ENCODE measurements at places on chromosomes 3 and 15.

DNA sequence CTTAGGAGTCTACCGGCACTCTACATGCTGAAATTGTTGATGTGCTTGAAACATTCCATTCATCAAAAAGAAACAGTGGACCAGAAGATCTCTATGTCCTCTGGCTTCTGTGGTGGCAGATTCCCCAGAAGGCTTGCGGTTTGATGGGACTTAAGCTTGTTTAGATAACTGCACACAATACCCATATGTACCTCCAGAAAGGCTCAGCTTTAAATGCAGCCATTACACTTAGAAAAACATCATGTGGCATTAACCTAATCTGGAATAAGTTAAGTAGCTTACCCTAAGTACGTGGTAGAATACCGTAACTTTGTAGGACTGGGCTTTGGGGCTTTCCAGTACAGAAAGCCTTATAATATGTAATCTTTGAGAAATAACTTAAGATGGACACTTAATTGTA is 187.3 kb downstream of the RBMS3 start:
- DNase-seq, result no peak

GRCh38 chr15:99087405-99087943 is 17.4 kb upstream of the SYNM start:
- no peak for DNase-seq

GRCh38 chr3:177026505-177027277 is 170.6 kb downstream of the TBL1XR1 start:
- no peak for DNase-seq

DNA sequence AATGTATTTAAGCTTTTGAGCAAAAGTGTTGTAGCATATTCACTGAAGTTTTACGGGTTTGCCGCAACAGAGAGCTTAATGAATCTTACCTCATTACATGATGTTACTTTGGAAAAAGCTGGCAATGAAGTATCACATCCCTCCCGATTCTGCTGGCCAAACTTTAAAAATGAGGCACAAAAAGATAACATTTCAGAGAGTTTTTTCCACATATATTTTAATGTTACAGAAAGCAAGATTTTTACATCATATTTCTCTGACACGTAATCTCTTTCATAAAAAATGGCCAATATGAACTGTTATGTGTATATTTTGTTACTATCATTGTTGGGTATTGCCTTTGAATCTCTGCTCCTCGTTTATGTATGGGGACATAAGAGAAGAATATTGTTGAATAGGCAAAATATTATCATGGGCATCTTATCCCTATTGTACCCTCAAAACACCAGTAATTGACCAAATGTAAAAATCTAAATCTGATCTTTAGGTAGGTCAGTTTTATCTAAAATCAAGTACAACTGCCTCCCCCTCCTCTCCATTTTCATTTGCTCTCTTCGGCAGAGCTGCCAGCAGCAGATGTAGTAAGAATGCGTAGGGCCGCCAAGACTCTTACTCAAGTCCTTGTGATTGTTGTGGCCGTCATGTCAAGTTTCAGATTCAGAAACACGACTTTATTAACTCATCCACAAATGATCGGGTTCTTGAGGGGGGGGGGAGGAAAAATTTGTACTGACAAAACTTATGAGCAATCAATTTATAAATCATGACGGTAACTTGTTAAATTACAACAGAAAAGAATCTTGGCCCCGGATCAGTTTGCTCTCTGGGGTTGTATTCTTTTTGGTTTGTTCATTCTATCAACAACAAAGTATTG is 106.7 kb upstream of the THRB start:
- DNase-seq, result no peak

DNA sequence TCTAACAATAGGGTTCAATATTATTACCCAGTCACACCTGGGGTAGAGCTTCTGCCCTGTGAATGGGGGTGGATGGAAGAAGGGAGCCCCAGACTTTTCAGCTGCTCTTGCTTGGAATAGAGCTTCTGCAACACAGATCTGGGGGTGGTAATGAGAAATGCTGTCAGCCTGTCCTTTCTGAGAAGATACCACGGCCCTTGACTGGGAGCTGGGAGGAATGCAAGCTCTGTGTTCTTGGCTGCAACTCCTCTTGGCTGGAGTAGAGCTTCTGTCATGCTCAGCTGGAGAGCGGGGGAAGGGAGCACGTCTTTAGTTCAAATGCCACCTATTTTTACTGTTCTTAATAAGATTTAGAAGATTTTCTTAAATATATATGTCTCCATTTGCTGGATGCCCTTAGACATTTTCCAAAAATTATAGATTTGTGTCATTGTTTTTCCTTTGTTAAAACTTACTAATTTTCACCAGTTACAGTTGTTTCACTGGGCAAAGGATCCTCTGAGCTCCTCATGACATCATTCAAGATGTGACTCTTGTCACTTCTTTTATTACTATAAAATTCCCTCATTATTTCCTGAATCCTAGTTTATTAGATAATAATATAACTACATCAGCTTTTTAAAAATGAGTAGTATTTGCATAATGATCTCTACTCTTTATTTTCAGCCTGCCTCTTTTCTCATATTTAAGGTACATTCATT is 180.0 kb upstream of the TGFBR2 start:
- DNase-seq, result no peak

- no peak for DNase-seq
Observed at GRCh38 chr3:111069974-111070771, 1.4 kb upstream of the NECTIN3 start.

DNA sequence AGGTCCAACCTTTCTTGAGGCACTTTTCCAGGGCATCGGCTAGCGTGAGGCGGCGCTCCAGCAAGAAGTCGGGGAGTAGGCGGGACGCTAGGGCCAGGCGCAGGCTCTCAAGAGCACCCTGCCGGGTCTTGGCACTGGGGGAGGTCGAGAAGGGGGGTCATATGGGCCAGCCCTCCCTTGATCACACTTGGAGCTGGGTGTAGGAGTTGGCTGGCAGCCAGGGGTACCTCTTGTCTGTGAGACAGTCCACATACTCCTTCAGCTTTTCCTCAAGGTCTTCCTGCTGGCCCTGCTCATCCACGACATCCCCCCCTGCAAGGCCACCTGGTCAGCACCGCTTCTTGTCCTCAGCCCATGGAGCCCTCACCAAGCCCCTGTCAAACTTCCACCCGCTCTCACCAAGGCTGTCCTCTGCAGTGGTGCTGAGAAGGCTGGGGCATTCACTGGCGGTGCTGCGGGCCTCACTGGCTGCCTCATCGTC is 2.0 kb downstream of the IFRD2 start:
- DNase-seq, result no peak

DNA sequence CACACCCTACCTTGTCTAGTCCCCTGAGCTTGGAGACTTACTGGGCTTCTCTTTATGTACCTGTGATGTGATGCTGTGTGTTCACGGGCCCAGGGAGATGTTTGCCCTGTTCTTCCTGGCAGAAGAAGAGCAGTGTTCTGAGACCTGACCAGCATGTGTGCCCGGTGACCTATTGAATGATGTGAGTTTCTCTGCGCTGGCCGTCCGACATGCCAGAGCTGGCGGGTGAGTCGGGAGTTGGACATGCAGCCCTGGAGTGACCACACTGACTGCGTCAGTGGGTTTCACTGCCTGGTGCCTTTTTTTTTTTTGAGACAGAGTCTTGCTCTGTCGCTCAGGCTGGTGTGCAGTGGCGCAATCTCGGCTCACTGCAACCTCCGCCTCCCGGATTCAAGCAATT is 42.3 kb downstream of the CGNL1 start:
- no peak for DNase-seq

DNA sequence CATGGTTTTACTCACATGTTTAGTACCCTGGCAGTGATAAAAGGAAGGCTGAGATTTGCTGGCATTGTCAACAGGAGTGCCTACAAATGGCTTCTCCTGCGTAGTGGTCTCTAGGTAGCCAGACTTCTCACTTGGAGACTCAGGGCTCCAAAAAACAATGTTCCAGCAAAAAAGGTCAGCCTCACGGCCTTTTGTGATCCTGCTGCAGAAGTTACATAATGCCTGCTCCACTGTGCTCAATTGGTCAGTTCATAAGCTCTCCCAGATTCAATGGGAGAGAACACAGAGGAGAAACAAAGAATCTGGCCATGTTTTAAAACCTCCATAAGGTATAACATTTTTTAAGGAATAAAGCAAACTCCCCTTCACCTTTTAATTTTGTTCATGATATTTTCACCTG is 76.1 kb upstream of the CMSS1 start:
- DNase-seq, result no peak

GRCh38 chr3:58798312-58798711 is 131.7 kb upstream of the FAM3D start:
- no peak for DNase-seq

GRCh38 chr3:155572085-155572484 is 172.8 kb downstream of the PLCH1 start:
- DNase-seq, result no peak

DNA sequence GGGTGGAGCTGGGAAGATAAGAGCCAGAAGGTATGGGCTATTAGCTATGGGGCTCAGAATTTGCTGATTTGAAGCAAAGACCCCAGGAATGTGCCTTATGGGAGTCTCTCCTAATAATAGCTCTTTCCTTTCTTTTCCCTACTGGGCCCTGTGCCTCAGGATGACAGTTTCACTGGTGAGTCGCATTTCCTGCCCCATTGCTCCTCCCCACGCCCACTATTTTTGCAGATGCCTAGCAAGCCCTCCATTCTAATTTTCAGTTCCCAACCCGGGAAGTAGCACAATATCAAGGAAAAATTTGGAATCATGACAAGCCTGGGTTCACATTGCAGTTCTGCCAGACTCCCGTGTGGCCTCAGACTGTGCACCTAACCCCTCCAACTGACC is 583 bp downstream of the IL17RE start:
- DNase-seq, result no peak

DNA sequence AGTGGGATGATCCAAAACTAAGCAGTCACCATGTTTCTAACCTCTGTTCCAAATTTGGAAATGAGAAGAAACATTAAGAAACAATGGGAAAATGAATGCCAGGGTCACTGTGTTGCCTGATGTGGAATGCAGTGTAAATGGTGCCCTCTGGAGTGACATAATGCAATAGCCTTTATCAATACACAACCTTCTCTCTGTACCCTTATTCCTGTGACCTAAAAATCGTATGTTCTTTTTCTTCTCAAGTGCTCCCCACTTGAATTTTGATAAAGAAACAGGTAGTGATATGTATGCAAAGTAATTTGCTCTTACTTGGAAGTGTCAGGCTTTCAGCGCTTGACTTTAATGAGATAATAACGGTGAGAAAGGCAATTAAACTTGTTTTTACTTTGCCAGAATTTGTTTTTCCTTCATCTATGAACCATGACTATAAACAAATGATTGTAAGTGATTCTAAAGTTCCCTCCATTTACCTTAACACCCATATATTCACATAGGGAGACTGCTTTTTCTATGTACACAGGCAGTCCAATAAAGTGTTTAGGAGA is 145.8 kb upstream of the THRB start:
- no peak for DNase-seq

DNA sequence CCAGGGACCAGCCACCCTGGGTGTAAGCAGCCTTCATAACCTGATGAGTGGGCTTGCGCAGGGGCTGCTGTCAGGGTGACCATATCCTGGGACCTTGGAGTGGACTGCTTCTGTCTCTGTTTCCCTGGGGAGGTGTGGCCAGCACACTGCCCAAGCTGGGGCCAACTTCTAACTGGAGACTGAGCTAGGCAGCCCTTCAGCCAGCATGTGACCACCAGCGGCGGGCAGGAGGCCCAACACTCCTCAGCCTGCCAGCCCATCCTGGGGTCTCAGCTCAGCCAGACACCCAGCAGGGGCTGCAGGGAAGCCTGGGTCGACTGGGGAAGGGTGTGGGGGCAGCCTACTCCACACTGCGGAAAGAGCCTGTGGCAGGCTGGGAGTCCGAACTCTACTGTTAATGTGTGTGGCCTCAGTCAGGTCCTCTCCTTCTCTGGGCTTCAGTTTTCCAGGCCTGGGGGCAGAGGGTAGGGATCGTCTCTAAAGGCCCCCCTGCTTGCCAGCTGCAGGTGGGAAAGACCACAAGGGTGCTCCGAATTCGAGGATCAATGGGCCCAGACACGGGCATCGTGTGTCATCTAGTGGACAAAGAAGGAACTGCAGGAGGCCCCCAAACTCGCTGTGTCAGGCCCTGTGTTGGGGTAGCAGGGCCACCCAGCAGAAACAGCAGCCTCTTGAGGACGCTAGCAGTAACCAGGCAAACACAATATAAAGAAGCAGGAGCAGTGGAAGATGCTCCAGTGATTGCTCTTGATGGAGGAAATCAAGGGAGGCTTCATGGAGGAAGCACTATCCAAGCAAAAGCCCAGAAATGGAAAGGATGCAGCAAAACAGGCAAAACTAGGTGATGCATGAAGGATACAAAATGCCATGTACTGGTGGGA is 2.0 kb upstream of the SEMA3G start:
- DNase-seq, result peak; percentile 67

DNA sequence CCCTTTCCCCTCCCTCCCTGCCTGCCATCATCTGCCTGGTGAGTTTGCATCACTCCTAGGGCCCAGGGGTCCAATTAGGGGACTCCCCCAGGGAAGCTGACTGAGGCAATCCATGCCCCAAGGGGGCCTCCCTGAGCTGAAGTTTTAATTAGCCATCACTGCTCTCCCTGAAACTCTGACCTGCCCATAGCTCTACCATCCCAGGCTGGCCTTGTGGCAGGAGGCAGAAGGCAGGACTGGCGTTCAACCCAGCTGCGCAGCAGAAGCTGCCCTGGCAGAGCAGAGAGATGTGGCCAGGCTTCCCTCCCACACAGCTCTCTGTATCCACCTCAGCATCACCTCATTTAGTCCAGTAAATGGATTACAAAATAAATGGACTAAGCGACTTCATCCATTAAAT is 7.7 kb upstream of the C15orf39 start:
- no peak for DNase-seq

- peak; percentile 63 for DNase-seq
Observed at GRCh38 chr15:78422571-78423340, 15.3 kb upstream of the IREB2 start.

DNA sequence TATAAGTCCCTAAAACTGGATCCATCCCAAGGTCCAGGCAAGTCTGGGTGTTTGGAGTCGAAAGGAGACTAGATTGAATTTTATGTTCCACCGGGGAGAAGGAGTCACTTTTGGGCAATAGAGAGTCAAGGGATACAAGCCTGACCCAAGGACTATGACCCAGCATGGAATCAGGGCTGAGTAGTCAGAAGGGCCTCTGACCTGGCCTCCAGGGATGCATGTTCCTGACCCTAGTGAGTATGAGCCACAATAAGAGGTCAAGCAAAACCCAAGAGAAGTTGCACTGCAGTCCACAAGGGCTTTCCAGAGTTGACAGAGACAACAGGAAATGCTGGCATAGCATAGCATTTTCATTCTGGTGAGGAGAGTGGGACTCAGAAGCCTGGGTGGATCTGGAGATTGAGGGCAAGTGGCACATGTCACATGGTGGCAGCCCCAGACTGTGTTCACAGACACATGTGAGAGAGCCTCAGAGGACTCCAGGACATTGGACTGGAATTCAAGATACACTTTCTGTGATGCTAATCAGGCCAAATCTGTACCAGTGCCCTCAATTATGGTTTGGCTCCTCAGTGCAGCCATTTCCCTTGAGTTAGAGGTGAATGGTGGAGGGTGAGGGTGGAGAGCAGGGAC is 66.9 kb downstream of the TFG start:
- no peak for DNase-seq

GRCh38 chr15:40618023-40618422 is 24.0 kb downstream of the KNL1 start:
- no peak for DNase-seq

Data from activated CD4-positive, alpha-beta T cell treated with anti-CD3 and anti-CD28 coated beads, Interleukin-2, amount 50 U/mL, for 1 hour (primary cell).